ENCODE measurements at places on chromosomes 1 and 21.

DNA sequence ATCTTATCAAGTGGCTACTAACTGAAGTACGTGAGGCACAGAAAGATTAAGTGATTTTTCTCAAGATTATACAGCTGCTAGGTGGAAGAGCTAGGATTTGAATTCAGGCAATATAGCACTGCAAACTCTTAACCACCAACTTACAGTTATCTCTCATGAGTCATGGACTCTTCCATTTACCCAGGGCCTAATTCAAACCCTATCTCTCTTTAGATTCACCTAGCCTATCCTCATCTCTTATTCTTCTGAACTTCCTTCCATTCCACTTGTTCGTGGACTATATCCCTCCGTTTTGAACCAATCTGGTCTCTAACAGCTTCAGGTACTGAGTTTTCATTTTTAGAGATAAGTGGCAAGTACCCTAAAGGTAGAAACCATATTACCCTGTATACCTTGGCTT, 92.8 kb upstream of the DMRTA2 start:
- no peak for DNase-seq

DNA sequence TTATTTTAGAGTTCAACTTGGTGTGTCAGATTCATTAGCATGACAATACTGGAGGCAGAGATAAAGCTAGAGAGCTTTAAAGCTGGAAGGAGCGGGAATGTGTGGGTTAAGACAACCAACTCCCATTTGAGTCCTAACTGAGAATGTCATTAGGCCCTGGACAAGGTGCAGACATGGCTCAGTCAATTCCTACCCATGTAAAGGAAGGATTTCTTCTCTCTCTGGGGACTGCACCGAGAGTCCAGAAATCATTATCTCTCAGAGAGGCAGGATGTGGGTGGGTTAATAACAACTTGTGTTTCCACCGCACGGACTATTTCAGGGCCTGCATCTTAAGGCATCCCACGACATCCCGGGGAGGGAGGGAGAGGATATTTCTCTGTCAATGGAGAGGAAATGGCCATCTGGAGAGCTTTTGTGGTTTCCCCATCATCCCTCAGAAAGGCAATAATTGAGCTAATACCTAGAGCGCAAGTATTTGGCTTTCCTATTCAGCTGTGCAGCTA, 46.7 kb upstream of the SARS1 start:
- DNase-seq, result peak; percentile 42

GRCh38 chr1:94660994-94661393, 119.4 kb upstream of the F3 start:
- DNase-seq, result no peak

GRCh38 chr1:221294242-221294641, 415.0 kb downstream of the HLX start:
- DNase-seq, result no peak

- DNase-seq, result no peak
Measured at GRCh38 chr1:7555391-7556185, 215.5 kb upstream of the VAMP3 start.

DNA sequence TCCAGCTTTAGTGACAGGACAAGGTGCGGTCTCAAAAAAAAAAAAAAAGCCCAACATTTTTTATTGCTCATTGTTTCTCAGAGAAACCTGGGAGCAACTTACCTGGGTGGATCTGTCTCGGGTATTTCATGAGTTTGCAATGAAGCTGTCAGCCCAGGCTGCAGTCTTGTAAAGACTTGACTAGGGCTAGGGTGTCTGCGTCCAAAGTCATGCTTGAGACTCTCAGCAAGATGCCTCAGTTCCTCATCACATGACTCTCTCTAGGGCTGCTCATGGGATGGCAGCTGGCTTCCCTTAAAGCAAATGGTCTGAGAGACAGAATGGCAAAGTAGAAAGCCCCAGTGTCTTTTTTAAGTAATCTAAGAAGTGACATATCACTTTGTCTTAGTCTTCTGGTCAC, 8.1 kb downstream of the GABPA start:
- DNase-seq, result no peak

DNA sequence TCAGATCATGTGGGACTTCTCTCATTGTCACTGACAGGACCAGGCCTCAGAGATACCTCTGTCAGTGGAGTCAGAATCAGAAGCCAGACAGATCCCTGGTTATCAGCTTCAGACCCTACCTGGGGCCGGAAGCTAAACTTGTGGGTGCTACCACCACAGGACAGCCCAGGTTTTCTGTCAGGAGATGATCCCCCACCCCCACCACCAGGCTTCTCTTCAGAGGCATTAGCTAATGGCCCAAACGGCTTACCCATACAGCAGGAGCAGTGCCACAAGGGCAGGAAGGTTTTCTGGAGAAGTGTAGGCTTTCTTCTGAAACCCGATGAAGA, 105.5 kb downstream of the ABCA4 start:
- no peak for DNase-seq

DNA sequence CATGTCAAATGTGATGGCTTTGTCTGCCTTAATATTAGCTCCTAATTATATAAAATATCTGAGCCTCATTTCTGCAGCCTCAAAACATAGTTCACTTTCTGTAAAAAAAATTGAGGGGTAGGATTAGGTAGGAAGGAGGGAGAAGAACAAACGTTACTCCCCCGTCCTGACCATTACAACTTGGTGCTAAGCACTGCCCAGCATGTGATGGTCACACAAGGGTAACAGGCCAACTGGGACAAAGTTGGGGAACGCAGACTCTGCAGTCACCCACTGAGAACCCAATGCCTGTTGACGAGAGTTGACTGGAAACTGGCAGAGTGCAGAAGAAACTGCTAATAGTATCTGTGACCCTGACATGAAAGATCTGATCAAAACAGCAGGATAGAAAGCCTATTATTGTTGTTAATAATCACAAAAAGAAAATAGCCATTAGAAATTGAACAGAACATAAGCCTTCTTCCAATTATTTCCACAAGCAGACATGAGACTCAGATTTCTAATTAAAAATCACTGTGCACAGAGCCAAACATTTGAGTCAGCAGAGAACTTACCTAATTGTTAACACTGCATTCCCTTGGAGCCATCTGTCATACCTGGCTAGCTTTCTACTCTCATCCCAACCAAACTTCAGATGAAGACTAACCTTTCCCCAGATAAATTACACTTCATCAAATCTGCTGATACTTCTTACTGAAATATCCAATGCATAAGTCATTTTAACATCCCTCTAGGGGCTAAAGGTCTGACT, 5.5 kb downstream of the SORT1 start:
- DNase-seq, result no peak

GRCh38 chr21:44010429-44010828, 1.7 kb upstream of the TRAPPC10 start:
- no peak for DNase-seq

- DNase-seq, result no peak
Measured at GRCh38 chr1:213357403-213357802, 306.4 kb downstream of the RPS6KC1 start.

DNA sequence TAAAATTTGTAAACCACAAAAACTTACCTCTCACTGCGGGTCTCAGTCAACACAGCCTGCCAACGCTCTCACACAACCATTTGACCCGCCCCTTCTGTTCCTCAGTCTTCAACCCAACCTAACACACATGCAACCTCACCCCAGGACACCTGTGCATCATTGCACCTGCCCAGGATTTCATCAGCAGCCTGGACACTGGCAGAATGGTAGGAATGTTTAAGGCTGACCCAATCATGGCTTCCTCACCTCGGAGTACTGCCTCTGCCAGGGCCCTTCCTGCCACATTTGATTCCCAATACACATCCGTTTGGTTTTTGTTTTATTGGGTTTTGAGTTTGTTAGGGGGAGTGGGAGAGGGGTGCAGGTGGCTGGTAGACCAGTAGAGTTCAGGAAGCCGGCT, 40.7 kb downstream of the TOMM20 start:
- DNase-seq, result no peak

DNA sequence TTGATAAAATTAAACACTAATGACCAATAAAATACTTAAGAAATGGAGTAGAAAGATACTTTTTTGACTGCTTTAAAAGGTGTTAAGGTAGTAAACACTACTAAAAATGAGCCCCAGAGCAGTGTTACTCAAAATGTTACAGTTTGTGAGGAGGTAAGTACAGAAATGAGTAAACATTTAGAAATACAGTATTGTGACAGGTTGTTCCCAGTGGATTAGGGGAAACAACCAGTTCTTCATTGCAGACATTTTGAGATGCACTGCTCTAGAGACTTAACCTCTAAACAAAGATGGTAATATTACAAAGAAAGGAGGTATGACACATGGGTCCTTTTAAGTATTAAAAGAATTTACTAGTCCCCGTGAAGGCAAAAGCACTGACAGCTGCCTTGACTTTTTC, 12.7 kb downstream of the DHX9 start:
- DNase-seq, result no peak

DNA sequence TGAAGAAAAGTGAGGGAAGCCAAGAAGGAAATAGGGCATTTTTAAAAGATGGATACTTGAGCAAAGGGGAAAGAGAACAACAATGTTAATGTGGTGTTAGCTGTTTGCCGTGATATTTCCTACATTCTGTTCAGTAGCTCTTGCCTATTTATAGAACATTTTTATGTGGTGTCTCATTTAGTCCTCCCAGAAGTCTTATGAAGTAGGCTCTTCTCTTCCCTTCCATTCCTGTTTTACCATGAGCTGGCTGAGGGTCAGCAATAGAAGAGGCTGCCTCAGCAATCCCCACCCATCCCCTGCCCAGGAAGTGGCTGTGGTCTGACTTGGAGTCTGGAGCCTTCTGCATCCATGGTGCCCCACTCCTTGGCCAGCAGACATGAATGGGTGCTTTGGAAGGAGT, 60.1 kb downstream of the KIAA0040 start:
- DNase-seq, result no peak

DNA sequence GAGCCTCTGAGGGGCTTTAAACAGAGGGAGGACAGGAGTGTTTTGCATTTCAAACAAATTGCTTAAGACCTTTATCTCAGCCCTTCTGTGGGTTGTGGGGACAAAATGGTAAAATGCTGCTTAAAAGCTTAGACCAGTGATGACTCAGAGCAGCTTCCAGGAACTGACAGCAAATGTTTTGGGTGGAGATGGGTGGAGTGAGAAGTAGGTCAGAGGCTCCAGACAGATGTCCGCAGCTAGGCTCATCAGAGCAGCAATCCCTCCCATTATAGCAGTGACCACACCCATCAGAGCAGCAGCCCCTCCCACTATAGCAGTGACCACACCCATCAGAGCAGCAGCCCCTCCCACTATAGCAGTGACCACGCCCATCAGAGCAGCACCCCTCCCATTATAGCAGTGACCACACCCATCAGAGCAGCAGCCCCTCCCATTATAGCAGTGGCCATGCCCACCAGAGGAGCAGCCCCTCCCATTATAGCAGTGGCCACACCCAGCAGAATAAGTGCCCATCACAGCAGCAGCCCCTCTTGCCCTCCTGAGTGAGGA, 532.2 kb downstream of the MATN1 start:
- no peak for DNase-seq

DNA sequence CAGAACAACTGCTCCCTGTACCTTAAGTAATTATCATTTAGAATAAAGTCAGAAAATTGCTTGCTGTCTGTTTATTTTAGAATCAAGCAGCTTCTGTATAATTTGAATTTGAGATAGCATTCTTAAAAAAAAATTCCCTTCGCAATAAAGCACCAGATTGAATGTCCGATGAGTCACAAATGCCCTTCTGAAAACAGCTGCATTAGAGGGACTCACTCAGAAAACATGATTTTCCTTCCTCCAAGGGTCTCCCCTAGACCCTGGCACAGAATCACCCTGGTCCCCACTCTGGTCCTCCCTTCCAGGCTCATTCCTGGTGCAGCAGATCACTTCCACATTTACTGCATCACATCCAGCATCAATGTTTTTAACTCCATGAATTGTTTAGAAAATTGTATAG, 471.1 kb upstream of the VAMP3 start:
- DNase-seq, result no peak

- DNase-seq, result peak; percentile 75
Measured at GRCh38 chr1:156419854-156420204, 50.8 kb downstream of the RHBG start.
